GM04504 (cell line): ENCODE measurements at places on chromosomes 3 and 15.

DNA sequence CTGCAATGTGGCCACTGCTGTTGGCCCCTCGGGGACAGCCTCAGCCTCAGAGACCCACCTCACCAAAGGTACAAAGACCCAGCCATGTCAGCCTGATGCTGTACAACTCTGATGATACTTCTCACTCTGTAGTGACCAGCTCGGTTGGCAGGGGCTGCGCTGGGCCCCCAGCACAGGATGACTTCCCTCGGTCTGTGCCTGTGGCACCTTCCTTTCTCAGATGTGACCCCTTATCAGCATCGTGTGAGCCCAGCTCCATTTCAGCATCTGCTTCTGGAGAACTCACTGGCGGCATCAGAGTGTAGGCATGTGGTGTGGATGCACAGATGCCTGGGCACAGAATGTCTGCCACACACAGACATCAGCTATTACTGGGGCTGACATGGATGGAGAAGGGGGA lies 25.1 kb upstream of the CTXND1 start:
- no peak for DNase-seq

DNA sequence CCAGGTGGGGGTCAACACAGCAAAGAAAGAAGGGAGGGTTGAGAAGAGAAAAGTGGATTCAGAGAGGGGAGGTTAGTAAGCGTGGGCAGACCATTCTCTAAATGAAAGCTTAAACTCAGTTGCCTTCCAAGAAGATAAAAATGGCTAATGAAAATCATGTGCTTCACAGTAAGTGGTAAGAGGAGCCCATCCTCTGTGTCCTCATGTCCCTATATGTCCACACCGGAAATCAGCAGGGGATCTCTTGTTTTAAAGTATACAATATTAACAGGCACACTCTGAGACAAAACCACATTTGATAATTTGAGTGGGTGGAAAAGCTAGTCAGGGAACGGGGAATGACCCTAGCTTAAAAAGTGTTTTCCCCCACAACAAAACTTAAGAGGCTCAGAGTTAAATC lies 4.4 kb upstream of the FOXP1 start:
- DNase-seq: no peak

GRCh38 chr3:119632829-119633228 lies 27.6 kb downstream of the POPDC2 start:
- DNase-seq: no peak

DNA sequence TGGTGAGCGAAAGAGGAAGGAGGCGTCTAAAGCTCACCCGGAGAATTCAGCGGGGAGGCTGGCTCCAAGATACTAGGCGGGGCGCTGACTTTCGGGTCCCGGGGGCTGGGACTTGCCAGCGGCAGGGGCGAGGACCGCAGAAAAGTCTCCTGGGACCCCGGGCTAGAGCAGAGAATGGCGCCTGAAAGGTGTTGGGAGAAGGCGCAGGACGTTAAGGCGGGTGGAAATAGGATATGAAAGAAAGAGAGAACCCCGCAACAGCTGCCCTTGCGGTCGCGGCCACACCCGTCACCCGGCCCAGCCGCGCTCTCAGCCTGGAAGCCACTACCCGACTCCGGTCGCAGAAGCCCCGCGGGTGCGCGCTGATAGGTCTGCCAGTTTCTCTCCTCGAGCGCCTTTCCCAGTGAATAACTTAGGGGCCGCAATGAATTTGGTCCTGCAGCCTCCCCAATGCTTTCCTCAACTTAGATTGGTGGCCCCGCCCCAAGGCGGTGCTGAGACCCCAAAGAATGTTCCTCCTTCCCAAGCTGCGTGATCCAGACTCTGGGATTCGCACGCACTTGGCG lies 604 bp downstream of the LTK start:
- no peak for DNase-seq

GRCh38 chr3:27721717-27722564 lies at the start of gene EOMES:
Gene EOMES (minus strand): TSS chr3:27722323. CDS start chr3:27722294, 29 bp downstream.
- no peak for DNase-seq

- DNase-seq: no peak
Measured at GRCh38 chr3:184807549-184807948, 4.4 kb upstream of the VPS8 start.

DNA sequence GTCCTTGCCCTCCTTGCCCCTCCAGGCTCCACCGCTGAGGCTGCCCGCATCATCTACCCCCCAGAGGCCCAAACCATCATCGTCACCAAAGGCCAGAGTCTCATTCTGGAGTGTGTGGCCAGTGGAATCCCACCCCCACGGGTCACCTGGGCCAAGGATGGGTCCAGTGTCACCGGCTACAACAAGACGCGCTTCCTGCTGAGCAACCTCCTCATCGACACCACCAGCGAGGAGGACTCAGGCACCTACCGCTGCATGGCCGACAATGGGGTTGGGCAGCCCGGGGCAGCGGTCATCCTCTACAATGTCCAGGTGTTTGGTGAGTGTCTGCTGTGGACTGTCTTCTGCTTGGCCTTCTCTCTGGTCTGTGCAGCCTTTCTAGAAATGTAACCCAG lies 61.0 kb downstream of the BOC start:
- DNase-seq: no peak

DNA sequence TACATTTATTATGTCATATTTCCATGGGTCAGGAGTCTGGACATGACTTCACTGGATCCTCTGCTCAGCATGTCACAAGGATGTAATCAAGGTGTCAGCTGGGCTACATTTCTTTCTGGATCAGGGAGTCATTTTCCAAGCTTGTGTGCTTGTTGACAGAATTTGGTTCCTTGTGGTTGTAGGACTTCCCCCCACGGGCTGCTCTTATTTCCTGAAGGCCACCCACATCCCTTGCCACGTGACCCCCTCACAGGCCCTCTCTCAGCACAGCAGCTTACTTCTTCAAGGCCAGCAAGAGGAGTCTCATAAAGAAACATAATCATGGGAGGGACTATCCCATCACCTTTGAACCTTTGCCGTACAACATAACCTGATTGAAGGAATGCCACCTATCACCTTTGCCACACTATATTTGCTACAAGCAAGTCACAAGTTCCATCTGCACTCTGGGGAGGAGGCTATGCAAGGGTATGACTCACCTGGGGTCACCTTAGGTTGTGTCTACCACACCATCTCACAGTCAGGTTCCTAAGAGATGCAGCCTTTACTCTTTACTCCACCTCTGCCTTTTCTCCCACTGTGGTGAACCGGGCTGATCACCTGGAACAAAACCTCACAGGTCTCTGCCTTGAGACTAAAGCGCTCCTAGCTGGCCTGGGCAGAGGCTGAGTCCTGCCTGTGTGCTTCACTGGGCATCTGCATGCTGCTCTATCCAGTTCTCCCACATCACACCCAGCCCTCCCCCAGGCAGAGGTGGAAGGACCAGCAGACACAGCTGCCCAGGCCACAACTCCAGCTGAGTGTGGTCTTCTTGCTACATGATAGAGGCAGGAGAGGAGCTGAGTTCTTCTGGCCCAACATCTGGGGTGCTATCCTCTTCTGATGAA lies 13.5 kb downstream of the RAB6B start:
- DNase-seq: no peak

DNA sequence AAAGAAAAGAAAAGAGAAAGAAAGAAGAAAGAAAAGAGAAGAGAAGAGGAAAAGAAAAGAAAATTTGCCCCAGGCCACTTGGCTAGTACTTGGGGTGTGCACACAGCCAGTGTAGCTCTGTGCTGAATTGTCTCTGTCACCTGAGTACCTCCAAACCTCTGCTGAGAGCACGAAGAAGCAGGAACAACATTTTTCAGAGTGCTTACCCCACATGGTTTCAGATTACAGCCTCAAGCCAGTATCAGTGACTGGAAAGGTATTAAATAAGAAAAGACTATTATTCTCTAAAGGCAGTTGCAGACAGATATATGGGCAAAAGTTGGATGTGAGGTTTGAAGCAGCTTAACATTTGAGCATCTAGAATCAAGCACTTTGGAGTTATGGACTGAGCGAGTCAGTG lies 113.3 kb upstream of the PHLDB2 start:
- no peak for DNase-seq

- DNase-seq: no peak
Measured at GRCh38 chr15:94743668-94744067, 512.3 kb downstream of the MCTP2 start.
